Suppressor macrophage treated with lipopolysaccharide for 4 hours (primary cell): ENCODE measurements at places on chromosomes 3 and 15.

DNA sequence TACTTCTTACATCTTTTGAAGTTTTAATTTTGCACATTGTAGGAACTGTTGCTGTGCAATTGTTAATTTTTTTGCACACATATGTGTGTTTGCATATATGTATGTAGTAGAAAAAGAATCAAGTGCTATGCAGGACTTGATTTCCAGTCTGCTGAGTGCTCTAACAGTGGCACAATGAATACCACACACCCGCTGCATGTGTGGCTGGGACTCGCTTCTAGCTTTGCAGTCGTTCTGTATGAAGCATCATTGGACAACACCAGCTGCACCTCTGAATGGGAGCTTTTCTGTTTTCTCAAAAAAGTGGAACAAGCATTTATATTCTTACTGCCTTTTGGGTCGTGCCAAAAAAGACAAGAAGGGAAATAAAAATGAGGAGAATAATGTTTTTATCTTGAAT, 564.7 kb downstream of the FOXP1 start:
- no peak for DNase-seq

- peak; percentile 21 for DNase-seq
Observed at GRCh38 chr3:123067689-123068600, 1.1 kb downstream of the PDIA5 start.

DNA sequence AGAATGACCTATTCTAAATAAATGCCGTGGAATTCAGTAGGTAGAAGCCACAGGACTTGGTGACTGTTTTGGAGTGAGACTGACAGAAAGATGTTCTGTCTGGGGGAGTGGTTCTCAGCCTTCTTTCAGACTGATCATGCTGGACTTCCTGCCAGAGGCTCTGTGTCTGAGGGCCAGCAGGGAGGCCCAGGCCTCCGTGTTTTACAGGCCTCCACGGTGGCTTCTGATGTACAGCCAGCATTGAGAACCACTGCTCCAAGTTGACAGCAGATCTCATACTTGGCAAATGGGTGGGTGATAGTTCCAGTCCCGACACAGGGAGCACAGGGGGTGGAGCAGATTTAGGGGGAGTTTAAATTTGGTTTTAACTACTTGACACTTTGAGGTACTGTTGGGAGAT, 6.7 kb upstream of the PIGZ start:
- DNase-seq = no peak

- no peak for DNase-seq
Observed at GRCh38 chr3:135532021-135532420, 433.5 kb upstream of the PPP2R3A start.

- no peak for DNase-seq
Observed at GRCh38 chr3:155369244-155369643, 75.8 kb upstream of the STRIT1 start.

DNA sequence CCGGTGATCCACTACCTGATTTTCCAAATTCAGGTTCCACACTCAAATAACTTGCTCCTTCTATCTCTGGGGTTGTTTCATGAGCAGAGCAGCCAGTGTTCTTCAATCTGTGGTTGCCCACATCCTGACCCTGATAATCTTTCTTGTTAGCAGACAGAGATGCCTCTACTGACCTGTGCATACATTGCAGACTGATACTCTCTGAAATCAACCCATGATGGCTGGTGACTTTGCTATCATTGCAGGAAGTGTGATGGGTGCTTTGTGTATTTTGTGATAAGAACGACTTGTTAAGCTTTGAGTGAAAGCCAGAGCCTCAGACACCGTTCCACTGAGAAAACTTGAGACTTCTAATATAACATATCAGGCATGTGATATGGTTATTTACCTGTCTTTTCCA, 39.9 kb downstream of the GATM start:
- DNase-seq = no peak

DNA sequence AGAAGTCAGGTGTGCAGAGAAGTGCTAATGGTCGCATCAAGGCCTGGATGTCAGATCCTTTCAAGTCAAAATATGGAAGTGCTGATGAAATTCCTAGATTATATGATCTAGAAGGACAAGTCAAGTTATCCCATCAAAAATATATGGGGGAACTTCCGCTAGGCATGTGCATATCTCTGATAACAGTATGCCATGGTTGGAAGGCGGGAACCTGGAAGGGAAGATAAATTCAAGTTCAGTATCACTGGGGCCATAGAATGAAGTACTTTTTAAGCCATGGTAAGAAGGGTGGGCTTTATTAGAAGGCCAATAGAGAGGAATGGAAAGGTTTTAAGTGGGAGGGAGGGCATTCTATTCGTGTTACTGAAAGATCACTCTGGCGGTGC, 38.3 kb downstream of the MITF start:
- no peak for DNase-seq

DNA sequence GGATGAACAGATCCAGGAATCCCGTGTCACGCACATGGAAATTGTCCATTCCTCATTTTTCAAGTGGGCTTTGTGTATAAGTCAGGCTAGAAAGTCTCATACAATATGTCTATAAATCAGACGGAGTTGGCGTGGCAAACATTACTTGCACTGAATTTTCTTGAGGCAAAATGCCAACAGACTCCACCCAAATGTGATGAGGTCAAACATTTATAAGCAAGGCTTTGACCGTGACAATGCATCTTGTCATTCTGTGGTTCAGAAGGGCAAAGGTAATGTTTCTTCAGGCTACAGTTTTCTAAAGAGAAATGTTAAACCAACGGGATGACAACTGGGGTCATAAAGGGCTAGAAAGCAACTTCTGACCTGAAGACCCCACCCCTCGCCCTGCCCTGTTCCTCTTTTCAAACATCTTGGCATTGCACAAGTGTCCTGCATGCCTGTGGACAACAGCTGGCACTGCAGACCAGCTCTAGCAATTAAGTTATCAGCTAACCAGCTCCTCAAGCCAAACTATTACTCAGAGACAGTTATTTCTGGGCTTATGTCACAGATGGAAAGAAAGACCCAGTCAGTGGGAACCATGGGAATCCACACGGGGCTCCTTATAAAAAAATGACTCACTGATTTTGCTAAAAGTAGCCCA, 36.5 kb upstream of the SPTBN5 start:
- peak; percentile 81 for DNase-seq

DNA sequence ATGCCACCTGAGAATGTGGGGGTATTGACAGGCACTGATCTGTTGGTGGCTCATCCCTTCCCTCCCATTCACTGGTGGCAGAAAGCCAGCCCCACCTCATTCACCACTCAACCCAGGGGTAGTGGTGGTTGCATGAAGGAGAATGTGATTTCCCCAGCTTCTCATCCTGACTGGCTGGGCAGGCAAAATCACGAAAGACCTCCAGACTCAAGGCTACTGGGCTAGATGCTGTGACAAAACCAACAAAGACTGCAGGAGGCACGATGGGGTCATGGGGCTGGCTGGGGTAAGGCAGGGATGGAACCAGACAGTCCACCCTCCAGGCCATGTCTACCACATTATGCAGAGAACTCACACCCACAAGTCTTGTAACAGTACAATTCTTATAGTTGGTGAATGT, 33.9 kb downstream of the FSTL1 start:
- DNase-seq = no peak

GRCh38 chr15:29208836-29209235, 60.8 kb downstream of the NSMCE3 start:
- DNase-seq = no peak

DNA sequence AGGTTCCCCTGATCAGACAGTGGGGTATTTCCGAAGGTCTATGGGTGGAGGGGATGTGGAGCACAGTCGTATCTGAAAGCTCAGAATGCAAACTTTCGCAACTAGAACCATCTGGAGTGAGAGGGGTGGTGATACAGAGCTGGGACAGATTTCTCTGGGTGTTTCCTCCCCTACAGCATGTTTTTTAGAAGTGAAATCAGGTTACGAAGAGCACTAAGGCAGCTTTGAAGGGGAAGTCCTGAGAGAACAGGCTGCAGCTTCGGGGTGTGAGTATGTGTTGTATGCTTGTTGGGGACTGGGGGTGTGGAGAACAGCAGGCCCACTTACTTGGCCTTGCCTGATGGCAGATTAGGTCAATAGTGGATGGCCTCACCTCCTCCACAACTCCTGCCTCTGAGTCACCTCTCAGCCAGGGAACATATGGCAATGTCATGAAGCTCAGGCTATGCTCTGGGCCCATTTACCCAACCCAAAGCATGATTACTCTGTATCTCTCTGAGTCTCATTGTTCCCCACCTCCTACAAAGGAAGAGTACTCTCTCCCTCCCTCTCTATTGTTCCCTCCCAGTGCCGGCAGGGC, 107.2 kb upstream of the RASGRP1 start:
- peak; percentile 87 for DNase-seq

DNA sequence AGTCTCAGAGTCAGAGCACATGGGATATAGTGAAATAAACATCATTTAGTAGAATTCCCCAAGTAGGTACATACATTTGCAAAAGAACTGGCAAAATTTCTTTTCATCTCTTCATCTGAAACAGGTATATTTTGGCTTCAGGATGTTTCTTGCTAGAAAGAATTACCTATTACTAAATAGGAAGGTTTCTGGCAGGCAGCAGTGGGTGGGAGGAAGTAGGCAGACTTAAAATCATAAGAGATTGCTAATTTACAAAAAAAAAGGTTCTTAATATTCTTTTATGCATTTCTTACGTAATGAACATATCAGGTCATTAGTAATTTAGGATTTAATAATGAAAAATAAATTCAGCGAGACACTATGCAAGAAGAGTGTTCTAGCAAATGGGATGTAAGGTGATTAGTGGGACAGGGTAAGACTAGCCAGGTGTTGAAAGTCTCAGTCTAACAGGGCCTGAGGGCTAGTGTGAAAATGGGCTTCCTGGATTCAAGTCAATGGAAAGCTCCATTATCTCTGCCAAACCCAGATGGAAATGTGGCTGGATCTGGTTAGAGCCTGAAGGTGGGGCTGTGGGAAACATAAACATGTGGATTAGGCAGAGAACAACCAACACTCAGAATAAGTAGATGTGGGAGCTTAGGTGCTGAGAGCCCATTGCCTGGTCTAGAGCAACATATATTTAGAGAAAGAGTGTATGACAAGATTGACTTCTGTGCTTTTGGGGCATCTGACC, 127.4 kb upstream of the FEZF2 start:
- no peak for DNase-seq

DNA sequence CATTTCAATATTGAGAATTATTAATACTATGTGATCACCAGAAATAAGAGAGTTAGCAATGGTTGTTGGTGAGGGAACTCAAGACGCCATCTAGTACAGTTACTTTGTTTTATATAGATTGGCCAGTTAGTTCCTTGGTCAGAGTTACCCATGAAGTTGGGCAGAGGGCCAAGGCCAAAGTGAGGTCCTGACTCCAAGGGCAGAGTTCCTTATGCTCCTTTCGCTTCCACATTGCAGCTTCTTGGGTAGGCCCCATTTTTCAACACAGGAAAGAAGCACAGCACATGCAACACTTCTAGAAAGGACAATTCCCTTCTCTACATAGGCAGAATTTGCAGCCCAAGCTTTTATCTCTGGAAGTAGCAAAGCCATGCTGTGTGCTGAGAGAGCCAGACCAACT, 178.6 kb downstream of the KCNAB1 start:
- DNase-seq = peak; percentile 90
